ENCODE measurements at places on chromosomes 12 and 14.

DNA sequence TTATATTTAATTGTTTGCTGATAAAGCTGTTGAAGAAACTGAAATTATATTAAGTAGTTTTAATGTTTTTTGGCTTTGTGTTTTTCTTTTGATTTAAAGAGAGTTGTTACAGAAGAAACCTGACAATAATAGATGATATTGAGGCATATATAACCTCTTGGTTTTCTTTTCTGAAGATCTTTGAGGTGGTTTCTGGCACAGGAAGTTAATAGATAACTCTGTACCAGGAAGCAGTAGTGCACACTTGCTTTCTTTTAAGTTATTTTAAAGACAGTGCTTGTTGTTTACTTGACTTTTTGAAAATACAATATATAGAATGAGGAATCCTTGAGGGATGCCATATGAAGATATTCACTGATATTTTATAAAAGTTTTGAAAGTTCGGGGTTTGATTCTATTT, 209.0 kb upstream of the FBXO33 start:
- no peak for DNase-seq

- DNase-seq = no peak
These were observed 78.0 kb downstream of the DBX2 start for GRCh38 chr12:44972746-44973421.

DNA sequence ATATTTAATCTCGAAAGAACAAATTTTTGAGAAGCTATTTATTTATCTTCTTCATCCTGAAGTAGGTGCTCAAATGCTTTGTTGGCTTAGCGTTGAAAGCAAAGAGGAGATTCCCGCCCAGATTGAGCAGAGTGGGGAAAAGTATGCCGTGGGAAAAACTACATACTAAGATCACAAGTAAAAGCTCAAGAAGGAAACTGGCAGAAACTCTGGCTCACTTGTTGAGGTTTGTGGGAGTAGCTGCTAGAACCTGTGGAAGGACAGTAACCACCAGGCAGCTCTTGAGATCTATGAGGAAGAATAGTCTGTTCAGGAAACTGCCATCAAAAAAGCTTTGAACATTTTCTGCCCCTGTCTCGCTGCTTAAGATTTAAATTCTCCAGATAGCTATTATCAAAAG, 3.9 kb downstream of the MYRFL start:
- DNase-seq = no peak

DNA sequence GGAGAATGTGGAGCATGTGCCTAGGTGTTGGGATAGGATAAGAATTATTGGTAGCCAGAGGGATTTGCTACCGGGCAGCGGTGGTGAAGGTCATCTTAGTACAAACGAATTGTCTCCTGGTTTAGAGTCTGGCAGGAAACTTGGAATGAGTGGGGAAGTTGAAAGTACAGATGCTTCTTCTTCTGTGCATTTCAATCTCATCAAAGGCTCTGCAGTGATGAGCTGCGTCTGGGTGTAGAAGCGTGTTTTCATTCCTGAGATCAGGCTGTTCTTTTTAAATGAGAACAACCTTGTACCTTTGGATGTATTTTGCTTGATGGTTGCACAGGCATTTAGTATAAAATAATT, 2.1 kb downstream of the WNK1 start:
- DNase-seq = no peak

DNA sequence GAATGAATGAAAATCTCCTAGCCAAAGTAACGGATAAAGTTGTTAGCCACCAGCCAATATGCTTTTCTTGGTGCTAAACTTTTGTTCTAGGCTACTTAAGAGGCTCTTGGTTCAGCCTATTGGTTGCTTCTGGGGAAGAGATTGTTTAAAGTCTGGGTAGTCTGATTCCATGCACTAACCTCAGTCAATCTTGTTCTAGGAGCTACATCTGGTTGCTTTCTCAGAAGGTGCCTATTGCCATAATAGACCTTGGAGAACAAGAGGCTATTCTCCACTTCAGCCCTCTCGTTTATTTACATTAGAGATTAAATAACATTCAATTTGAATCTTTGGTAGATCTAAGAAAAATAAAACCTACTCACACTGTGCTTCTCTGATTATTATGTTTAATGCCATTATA, 40.8 kb upstream of the OTOGL start:
- DNase-seq = no peak

- no peak for DNase-seq
These were observed 158.6 kb upstream of the ALG10B start for GRCh38 chr12:38157933-38158401.

DNA sequence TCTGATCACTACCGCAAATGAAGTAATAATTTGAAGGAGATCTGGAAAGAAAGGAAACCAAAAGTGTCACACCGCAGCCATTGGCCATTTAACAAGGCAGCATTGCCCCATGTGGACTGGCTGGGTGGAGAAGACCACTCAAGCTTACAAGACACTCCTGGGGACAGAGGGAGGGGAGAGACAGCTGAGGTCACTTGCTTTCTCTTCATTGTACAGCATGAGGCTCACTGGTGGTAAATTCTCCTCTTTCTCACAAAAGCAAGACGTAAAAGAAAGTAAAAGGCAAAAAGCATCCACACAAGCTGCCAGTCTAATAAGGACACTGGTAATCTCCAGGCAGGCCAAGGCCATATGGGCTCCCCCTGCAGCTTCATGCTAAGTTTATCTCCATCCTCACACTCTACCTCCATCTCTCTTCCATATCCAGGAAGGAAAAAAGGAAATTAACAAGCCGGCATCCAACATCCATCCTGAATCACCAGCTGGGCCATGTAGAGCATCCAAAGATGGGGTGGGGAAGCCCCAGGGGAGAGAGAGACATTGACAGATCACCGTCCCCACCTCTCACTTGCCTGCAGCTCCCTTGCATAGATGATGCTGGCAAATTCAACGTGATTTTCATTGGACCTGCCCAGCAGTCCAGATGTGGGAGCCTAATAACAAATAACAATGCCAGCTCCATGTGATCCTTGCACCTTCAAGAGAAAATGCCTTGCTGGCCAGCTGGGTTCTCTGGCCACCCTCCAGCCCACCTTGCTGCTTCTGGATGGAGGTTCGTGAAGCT, 100.6 kb downstream of the DPF3 start:
- no peak for DNase-seq

All from brain microvascular endothelial cell (primary cell).